ENCODE measurements at places on chromosomes 12 and 14.
A peak's percentile ranks its signal among the peaks of the same experiment; 100 is the strongest.

- no peaks in the 10 kb centered on the region for H3K27me3 ChIP-seq
- no peak overlapping the region for H3K27ac ChIP-seq
- DNase-seq, result no peak
- no peaks in the 10 kb centered on the region for H3K36me3 ChIP-seq
Observed at GRCh38 chr12:28479683-28480082, 289.4 kb downstream of the CCDC91 start.

DNA sequence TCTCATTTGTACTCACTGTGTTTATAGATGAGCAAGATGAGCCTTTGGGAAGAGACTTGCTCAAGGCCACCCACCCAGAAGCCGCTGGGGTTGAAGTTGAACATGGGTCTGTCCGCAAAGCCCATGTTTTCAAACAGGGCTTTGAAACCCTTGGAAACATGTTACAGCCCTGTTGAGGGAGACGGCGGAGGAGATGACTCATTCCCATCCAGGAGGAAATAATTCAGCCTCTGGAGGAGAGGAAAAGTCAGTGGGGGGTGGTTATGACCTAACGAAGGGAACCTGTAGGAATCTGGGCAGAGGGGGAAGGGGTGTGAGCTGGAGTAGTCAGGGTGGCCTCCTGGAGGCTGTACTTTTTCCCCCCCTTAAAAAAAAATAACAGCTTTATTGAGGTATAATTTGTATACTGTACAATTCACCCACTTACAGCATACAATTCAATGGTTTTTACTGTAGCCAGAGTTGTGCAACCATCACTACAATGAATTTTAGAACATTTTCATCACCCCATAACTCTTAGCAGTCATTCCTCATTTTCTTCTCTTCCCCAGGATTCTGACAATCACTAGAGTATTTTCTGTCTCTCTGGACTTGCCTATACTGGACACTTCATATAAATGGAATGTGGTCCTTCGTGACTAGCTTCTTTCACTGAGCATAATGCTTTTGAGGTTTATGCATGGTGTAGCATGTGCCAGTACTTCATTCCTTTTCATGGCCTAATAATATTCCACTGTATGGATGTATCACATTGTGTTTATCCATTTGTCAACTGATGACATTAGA, 1.9 kb upstream of the RIN3 start:
- no peak overlapping the region for H3K27ac ChIP-seq
- no peak overlapping the region for H3K4me3 ChIP-seq
- no peaks in the 10 kb centered on the region for H3K27me3 ChIP-seq
- no peak for DNase-seq
- no peaks in the 10 kb centered on the region for H3K4me1 ChIP-seq

DNA sequence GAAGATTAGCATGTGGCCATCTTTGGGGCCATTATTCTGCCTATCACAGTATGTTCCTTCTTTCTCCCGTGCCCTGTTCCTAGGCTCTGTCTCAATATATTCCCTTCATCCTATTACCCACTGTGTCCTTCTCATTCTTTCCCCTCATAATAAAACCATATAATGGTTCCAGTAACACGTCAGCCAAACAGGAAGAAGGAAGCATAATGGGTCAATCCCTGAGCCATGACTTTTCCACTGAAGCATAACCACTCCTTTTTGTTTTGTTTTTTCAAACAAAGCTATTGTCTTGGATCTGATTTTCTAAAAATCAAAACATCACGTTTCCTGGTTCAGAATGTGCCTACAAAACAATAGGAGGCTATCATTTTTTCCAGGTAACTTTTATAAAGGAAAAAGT, 21.3 kb upstream of the RHOJ start:
- no peak overlapping the region for H3K27ac ChIP-seq
- no peaks in the 10 kb centered on the region for H3K27me3 ChIP-seq
- no peaks in the 10 kb centered on the region for H3K4me1 ChIP-seq
- DNase-seq, result no peak
- no peak overlapping the region for H3K4me3 ChIP-seq
- H3K36me3 ChIP-seq, result no peaks in the 10 kb centered on the region

- DNase-seq, result no peak
- H3K4me3 ChIP-seq, result no peak overlapping the region
- no peak overlapping the region for H3K27ac ChIP-seq
- H3K4me1 ChIP-seq, result peaks cover 10% of the 10 kb centered on the region
- no peaks in the 10 kb centered on the region for H3K36me3 ChIP-seq
Observed at GRCh38 chr12:50362671-50363070, 33.7 kb downstream of the FAM186A start.

DNA sequence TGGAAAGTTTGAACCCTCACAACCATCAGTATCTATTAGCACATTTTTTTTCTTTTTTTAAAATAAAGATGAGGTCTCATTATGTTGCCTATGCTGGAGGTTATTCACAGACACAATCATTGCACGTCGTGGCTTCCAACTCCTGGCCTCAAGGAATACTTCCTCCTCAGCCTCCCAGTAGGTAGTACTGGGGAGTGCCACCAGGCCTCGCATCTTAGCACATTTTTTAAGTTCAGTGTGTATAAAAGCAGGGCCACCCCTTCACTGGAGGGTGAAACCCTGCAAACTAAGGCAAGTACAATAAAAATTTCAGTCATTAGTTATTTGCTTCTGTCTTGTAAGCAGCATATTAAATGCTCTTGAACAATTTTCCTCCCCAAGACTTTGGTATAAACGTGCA, 114.2 kb upstream of the SINHCAF start:
- H3K27me3 ChIP-seq, result no peaks in the 10 kb centered on the region
- no peak overlapping the region for H3K4me3 ChIP-seq
- H3K27ac ChIP-seq, result no peak overlapping the region

- no peak overlapping the region for H3K27ac ChIP-seq
- no peaks in the 10 kb centered on the region for H3K4me1 ChIP-seq
- H3K36me3 ChIP-seq, result no peaks in the 10 kb centered on the region
Observed at GRCh38 chr14:97306760-97307246, 509.6 kb downstream of the VRK1 start.

DNA sequence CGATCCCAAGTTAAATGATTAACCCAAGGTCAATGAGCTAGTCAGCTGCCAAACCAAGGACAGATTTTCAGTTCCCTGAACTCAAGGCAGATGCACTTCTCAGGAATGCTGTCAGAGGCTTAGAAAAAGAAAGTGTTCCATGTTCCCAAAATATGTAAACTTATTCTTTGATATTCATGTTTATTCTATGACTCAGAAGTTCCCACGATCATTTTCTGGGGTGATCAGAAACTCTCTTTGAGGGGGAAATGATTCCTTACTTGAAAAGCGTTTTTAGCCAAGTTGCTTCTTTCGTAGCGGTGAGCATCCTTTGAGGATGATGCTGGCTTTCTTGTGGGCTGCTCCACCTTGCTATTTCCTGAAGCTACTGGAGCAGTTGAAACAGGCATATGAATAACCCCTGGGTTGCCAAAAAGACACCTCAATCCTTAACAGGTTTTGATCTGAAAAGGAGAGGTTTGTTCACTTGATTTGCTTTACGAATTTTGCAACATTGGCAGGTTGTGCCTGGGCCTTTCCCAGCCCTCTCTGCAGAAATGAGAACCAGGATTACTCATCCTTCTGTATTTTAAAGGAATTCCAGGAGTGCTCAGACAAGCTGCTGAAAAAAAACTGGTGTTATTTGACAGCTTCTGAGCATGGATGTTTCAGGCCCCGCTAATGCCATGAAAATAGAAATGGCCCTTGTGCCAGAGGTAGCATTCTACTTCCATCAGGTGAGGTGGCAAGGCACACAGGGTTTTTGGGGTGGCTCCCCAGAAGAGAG, 121.4 kb upstream of the HIF1A start:
- H3K27me3 ChIP-seq, result no peaks in the 10 kb centered on the region
- no peaks in the 10 kb centered on the region for H3K36me3 ChIP-seq
- H3K27ac ChIP-seq, result no peak overlapping the region
- H3K4me1 ChIP-seq, result peaks cover 64% of the 10 kb centered on the region

GRCh38 chr12:64522807-64523206, 70.9 kb downstream of the TBK1 start:
- H3K36me3 ChIP-seq, result no peaks in the 10 kb centered on the region
- no peak for DNase-seq
- H3K27me3 ChIP-seq, result no peaks in the 10 kb centered on the region

DNA sequence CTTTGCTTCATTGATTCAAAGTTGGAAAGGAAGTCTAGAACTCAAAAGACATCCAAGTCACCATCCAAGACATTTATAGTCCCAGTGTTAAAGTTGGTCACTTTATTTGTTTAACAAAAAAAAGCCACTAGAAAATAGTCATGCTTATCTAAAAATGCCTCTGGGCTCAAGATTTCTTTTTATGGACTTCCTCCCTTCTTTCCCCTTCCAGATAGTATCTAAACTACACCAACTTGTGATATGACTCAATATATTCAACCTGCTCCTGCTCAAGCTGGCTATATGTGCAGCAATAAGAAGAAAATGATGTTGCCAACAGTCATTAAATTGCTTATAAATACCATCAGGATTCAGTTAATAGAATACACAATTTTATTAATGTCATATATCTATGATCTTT, 1177.1 kb downstream of the FLRT2 start:
- H3K4me3 ChIP-seq, result no peak overlapping the region
- H3K4me1 ChIP-seq, result no peaks in the 10 kb centered on the region
- no peaks in the 10 kb centered on the region for H3K27me3 ChIP-seq
- no peaks in the 10 kb centered on the region for H3K36me3 ChIP-seq
- no peak for DNase-seq

DNA sequence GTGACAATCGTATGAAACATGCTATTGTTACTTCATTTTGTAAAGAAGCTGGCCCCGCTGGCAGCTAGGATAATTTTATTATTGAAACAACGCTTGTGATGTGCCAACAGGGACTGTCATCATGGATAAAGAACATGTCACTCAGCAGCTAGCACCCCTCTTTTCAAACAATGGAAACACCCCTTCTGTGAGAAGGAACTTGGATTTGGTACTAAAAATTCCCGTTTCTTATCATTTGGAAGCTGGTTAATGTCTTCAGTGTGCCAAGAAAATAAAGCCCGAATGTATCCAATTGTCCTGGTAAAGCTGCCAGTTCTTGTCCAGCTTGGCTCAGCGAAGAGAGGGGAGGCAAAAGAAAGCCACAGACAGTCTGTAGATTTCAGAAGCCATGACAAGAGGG, 186.6 kb downstream of the PHLDA1 start:
- H3K4me3 ChIP-seq, result no peak overlapping the region
- DNase-seq, result no peak
- no peaks in the 10 kb centered on the region for H3K36me3 ChIP-seq
- H3K27ac ChIP-seq, result no peak overlapping the region

GRCh38 chr12:132486576-132486975, 3.4 kb upstream of the FBRSL1 start:
- no peak overlapping the region for H3K4me3 ChIP-seq
- no peaks in the 10 kb centered on the region for H3K4me1 ChIP-seq
- H3K27me3 ChIP-seq, result no peaks in the 10 kb centered on the region
- no peak overlapping the region for H3K27ac ChIP-seq
- H3K36me3 ChIP-seq, result no peaks in the 10 kb centered on the region
- DNase-seq, result no peak

DNA sequence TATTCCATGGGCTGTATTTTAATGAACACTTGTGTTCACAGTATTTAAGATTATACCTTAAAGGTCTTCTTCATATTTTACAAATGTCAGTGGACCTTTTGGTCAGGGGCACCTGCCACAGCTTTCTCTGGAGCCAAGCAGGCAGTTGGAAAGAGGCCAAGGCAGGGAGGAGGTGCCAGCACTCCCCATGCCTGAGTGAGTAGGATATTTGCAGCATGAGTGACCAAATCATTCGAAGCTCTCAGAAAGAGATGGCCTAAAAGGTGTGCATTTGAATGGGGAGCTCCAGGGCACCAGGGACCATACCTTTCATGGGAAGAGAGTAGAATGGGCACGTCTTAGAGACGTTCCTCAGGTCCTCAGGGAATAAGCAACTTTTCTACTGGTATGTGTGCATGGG, 121.6 kb downstream of the GPR135 start:
- H3K36me3 ChIP-seq, result no peaks in the 10 kb centered on the region
- H3K27ac ChIP-seq, result no peak overlapping the region
- H3K4me1 ChIP-seq, result peaks cover 2% of the 10 kb centered on the region
- H3K4me3 ChIP-seq, result no peak overlapping the region
- H3K27me3 ChIP-seq, result no peaks in the 10 kb centered on the region

- no peaks in the 10 kb centered on the region for H3K27me3 ChIP-seq
- H3K4me3 ChIP-seq, result no peak overlapping the region
- no peak overlapping the region for H3K27ac ChIP-seq
- no peaks in the 10 kb centered on the region for H3K4me1 ChIP-seq
Observed at GRCh38 chr14:100100032-100100703, 34.9 kb downstream of the EVL start.

- no peak overlapping the region for H3K27ac ChIP-seq
- DNase-seq, result no peak
- H3K36me3 ChIP-seq, result no peaks in the 10 kb centered on the region
- no peaks in the 10 kb centered on the region for H3K27me3 ChIP-seq
Observed at GRCh38 chr14:65170768-65171507, 68.6 kb upstream of the MAX start.

GRCh38 chr14:23399591-23399990, 8.5 kb downstream of the MYH6 start:
- no peak overlapping the region for H3K27ac ChIP-seq
- H3K4me3 ChIP-seq, result no peak overlapping the region
- peaks cover 14% of the 10 kb centered on the region for H3K27me3 ChIP-seq
- H3K36me3 ChIP-seq, result no peaks in the 10 kb centered on the region

DNA sequence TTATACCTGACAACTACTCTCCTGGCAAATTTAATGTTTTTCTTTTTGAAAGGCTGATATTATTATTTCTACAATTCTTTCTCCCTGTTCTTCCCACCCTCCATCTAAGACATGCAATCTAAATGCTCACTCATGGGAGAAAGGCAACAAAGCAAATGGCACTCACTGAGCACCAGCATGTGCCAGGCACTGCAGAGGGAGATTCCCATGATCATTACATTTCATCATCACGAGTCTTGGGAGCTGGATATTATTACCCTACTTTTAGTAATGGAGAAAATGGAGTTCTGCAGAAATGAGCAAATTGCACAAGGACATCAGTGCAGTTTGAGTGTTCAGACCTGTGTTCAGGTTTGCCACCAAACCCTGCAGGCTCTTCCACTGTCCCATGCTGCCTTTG, 27.9 kb downstream of the PPM1H start:
- no peak overlapping the region for H3K4me3 ChIP-seq

- no peak overlapping the region for H3K4me3 ChIP-seq
- H3K36me3 ChIP-seq, result no peaks in the 10 kb centered on the region
- no peaks in the 10 kb centered on the region for H3K4me1 ChIP-seq
Observed at GRCh38 chr14:37610945-37611523, 15.6 kb downstream of the TTC6 start.

- DNase-seq, result peak; percentile 65
- H3K4me1 ChIP-seq, result peaks cover 19% of the 10 kb centered on the region
- no peak overlapping the region for H3K4me3 ChIP-seq
- H3K36me3 ChIP-seq, result peaks cover 63% of the 10 kb centered on the region
- no peaks in the 10 kb centered on the region for H3K27me3 ChIP-seq
- H3K27ac ChIP-seq, result peak overlapping the region; percentile 62
Observed at GRCh38 chr14:64444984-64445845, 20.1 kb upstream of the AKAP5 start.
